ENCODE measurements at places on chromosomes 11 and 22. TPM values are rescaled to one million over a fixed set of nuclear protein-coding genes. Genes with fewer than 3 reads are reported as not detected.
A peak's percentile ranks its signal among the peaks of the same experiment; 100 is the strongest.

Gene PLEKHB1
- 15.7 TPM for total RNA-seq

Gene KRTAP5-7
- total RNA-seq = 0.61 TPM

DNA sequence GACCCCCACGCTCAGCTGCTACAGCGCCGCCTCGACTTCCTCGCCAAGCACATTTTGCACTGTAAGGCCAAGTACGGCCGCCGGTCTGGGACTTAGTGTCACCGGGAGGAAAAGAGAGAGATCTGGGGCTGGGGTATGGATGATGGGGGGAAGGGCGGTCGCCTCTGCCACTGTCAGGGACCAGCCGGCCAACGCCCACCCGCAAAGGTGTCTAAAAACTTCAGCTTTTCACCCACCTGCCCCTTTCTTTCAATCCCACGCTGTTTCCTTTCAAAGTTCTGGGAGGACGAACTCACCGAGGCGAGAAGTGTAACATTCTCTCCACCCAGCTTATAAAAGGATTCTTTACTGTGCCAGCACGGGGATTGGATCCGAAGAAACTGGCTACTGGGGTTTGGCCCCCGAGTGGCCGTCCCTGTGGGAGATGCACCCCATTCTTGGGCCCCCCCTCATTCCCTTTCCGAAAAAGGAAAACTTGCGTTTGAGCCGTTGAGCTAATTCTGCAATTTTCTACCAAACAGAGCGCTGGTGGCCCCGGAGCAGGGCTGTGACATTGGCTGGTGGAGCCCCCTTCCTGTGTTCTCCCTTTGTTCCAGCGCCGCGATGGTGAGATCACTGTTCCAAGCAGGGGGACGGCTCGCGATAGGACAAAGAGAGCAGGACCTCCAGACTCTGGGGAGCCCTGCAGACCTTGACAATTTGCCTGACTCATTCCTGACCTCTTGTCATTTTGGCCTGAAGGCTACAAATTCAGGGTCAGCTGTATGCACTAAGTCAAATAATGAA is 1.8 kb downstream of the FJX1 start:
- DNase-seq = no peak

DNA sequence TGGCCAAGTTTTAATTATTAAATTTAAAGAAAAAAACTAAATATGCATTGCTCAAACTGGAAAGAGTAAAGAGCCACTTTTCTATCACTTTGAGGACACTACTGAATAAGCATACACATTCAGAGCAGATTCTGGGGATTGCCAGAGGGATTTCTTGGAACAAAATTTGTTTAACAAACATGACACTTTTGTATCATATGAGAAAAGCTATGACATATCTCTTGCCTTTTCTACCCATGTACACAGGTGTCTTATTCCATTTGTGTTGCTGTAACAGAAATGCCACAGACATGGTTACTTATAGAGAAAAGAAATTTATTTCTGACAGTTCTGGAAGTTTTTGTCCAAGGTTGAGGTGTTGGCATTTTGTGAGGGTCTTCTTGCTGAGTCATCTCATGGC is 13.5 kb upstream of the USP28 start:
- DNase-seq = no peak

- DNase-seq = no peak
Measured at GRCh38 chr11:128906185-128907050, 15.3 kb downstream of the KCNJ5 start.

- no peak for DNase-seq
Measured at GRCh38 chr11:79273781-79274180, 167.0 kb downstream of the TENM4 start.

DNA sequence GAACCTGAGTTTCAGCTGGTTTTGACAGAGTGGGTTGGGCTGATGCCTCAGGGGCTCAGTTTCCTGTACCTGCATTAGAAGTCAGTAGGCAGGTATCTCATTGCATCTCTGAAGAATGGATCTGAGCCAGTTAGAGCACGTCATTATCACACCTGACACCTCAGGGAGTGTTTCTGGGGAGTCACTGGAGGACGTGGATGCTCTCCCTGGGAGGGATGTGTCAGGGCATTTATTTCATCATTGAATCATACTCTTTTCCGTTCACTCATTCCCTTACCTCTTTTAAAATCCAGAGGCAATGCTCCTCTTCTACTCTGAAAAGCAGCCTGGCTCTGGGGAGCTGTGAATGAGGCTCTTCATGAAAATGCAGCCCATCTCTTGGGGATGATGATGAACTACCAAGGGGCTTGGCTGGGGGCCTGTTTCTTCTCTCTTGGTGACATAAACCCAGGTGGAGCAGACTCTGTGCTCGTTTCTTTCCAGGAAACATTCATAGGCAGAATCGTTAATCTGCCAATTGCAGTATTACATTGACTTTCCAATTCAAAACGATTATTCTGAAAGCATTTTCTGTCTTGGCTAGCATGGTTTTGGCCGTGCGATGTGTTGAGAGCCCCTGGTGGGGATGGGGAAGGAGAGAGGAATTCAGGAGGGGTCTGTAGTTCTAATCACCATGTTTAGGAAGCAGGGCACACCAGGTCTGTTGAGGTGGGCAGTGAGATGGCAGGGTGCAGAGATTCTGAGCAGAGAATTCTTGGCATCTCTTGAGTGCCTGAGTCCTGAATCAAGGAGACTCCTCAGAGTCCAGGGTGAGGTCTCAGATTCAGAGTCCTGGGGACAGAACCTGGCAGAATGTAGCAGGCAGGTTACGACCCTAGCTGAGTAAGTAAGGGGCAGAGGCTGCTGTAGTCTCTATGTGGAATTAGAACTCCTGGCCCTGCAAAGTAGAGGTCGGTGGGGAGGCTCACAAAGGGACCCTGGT is 12.6 kb downstream of the PARVA start:
- DNase-seq = no peak

Gene CTR9
- total RNA-seq = 26.9 TPM

GRCh38 chr11:3221408-3222002 is 2.9 kb upstream of the MRGPRG start:
- no peak for DNase-seq

DNA sequence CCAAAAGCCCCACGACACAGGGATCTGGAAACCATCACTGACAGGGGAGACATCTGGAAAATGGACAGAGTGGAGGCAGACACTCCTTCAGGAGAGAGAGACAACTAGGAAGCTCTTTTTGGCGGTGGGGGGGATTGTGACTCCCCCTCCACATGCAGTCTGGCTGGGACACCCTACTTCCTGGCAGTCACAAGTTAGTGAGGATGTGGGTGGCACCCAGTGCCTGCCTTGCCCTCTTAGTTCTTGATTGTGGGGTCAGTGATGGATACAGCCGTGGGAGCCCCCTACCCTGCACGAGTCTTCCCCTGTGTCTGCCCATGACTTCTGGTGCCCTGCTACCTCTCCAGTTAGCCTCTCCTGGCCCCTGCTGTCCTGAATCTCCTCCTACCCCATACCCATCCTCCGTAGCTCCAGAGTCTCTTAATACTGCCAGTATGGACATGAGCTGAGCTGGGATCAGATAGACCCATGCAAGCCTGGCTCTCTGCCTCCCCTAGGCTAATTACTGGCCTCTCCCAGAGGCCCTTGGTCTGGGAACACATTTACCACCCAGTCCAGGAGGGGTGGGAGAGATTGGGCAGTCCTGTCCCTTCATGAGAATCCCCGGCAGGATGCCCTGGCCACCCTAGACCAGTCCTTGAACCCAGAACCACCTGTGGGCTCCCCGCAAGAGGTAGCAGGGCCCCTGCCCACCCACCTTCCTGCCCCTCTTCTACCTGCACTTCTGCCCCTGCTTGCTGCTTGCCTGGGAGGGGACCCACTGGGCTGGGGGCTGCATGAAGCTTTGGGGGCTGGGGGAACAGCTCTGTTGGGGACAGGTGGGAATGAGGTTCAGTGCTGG is 22.8 kb downstream of the RHBDD3 start:
- no peak for DNase-seq

DNA sequence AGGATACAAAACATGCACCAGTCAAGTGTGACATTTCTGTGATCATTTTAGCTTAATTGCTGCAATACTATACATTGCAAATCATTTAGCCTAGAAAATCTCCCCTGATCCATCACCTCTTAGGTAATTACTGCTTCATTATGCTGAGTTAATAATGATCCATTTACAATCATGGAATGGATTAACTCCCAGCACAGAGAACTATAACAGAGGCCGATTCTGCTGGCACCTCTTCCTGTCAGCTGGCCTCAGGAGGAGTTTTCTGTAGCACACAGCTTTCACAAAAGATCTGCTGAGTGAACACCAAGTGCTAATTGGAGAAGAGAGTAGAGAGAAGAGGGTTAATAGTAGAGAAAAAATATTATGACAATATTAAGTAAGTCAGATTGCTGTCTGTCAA is 591.8 kb upstream of the KIRREL3 start:
- no peak for DNase-seq

DNA sequence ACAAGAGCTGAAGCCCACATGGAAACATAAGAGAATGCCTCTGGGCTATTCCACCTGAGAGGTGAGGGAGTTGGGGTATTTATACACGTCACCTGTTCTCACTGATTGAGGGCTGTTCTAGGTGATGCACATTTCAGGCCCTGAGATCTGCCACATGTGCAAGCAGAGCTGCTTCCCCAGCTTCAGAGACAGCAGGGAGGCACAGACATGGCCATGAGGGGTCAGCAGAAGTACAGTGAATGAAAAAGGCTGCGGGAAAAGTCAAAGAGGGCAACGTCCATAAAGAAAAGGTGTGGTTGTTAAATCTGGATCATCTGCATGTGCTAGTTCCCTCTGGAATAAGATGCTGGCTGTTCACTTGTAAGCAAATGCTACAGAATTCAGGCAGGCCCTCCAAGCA is 75.4 kb downstream of the GAB4 start:
- no peak for DNase-seq

Gene YIF1A
- 87.8 TPM for total RNA-seq

Gene KIRREL3
- 1.3 TPM for total RNA-seq

- no peak for DNase-seq
Measured at GRCh38 chr11:95930948-95931347, 7.0 kb upstream of the MTMR2 start.

GRCh38 chr11:79189601-79190000 is 251.2 kb downstream of the TENM4 start:
- no peak for DNase-seq

DNA sequence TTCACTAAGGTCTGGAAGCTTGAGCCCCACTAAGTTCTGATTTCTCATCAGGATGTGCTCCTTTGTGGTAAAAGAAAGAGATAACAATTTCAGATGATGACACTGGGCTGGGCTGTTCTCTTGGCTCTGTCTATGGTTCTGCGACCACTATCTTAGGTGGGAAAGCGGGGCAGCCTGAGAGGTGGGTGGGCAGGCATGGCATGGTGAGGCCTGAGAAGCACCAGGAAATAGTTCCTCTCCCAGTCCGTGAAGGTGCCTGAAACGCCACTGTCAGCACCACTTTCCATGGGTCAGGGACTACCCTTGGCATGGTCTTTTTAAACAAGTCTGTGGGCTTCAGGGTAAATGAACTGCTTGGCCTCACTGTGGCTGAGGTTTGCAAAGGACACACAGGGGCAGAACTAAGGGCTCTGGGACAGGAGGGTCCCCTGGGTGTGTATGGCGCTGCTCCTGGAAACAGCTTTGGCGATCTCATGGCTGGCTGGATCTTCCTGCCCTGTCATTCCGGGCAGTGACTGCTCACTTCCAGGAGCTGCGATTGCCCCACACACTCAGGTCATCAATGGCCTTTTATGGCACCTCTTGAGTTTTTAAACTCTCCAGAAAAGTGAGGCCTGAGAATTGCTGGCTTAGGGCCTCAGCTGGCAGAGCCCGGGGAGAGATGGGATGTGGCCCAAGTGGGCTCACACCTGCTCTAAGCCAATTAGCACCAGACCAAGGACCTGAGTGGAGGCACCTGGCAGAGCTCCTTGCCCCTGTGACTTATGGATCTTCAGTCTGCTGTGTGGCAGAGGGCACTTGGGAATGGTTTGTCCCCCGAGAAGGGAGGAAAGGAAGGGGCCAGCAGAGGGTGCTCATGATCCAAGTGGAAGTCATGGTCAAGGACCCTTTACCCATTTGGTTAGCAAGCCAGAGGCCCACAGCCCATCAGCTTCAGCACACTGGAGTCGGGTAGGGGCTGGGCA is 55.6 kb upstream of the LYVE1 start:
- peak; percentile 46 for DNase-seq

GRCh38 chr11:12235553-12235946 is 125.2 kb downstream of the MICAL2 start:
- DNase-seq = no peak

DNA sequence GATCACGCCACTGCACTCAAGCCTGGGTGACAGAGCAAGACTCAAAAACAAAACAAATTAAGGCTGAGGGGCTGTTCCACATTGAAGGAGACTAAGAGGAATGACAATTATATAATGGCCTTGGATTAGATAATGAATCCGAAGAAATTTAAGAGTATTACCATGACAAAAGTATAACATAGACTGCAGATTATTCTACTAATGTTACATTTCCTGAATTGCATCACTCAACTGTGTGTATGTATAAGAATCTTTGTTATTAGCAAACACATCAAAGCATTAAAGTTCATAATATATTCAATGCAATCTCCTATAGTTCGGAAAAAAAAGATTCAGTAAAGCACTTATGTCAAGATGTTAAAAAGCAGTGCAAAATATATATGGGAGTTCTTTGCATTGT is 27.5 kb downstream of the CSTF3 start:
- DNase-seq = no peak

- no peak for DNase-seq
Measured at GRCh38 chr11:59555601-59556114, 44.3 kb downstream of the OR4D9 start.

- DNase-seq = no peak
Measured at GRCh38 chr22:50723991-50724390, 14.0 kb upstream of the ACR start.

DNA sequence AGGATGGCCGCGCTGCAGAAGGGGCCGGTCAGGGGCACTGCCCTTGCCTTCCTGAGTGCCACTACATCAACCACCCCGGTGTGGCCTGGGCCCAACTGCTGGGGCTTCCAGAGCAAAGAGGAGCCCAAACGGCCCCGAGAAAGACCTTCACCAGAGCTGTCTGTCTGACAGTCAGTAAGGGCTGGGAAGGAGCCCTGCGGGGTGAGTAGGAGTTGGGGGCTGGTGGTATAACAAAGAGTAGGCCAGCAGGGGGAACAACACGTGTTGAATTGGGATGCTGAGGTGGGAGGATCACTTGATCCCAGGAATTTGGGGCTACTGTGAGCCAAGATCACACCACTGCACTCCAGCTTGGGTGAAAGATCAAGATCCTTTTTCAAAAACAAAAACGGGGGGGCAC is 3.9 kb downstream of the GSTT4 start:
- no peak for DNase-seq

DNA sequence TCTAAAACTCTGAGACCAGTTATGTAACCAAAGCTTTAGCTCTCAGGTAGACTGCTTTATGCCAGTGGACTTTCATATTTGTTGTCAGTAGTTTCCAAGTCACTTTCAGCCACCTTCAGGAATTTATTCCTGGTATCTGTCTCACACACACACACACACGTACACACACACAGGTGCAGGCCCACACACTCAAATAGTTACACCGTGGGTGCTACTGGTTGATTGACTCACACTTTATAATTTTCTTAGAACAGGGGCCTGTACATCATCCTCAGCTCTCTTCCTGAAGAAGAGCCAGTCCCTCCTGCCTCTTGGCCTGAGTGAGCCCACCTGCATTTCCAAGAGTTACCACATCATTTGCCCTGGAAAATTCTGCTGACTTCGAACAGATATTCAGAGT is 555.2 kb downstream of the SOX6 start:
- DNase-seq = no peak
